ENCODE measurements at places on chromosomes 11 and 22.

DNA sequence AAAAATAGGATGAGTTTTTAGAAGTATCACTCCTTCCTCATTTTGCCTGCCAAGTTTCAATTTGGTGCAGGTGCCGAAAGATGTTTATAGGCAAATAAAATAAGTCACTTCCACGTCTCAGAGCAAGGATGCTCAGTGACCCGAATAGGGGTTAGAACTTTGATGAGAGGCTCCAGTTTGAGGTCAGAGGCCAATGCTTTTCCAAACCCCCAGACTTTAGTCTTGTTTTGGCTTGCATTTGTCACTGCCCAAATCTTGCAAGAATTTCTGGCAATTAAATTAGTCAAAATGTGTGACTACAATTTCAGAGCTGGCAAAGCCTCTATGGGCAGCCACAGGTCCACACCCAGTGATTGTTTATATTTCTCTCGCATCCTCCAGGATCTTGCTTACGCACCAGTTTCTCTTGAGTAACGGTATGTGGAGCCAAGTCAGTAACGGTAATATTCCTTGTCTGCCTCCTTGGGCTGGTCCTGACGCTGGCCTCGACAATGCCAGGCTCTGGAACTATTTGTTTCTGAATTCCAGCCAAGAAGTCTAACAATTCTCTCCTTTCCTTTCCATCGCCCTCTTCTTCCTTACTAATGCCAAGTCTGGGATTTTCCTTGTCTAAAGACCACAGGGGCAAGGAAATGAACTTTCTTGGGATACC is 9.9 kb upstream of the NUP160 start:
- peak; percentile 76 for DNase-seq

- DNase-seq, result no peak
Observed at GRCh38 chr11:62863687-62864335, 16.9 kb upstream of the SLC3A2 start.

- no peak for DNase-seq
Observed at GRCh38 chr11:92272651-92273050, 48.0 kb downstream of the FAT3 start.

DNA sequence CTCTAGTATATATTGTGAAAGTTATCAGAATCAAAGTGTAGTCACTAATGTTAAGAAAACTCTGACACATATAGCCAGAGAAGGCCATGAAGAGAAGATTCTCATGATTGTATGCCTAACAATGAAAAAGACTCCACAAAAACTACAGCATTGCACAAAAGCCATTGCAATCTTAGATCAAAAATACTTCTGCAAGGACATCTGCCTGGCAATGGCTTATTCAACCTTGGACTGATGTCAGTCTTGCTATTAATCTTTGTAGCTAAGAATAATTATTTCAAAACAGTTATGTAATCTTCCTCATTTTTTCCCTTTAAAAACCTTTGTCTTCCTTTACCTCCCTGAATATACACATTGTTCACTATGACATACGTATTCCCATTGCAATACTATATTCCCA is 55.3 kb upstream of the SLC36A4 start:
- DNase-seq, result no peak

DNA sequence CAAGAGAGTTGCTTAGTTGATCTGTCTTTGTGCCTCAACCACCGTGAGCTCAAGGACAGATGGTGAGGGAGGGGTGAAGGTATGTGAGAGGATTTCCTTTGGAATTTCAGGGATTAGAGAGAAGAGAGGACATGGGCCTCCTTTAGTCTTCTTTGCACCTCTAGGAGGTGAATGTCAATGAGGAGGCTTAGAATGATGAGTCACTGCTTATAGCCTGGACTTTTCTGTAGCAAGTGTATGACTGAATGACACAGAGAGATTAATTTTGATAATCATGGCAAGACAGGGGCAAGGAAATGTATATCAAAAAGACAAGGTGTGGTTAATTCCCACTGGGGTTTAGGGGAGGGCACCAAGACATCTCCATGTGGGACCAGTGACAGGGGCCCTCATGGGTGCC is 947.3 kb upstream of the TENM4 start:
- no peak for DNase-seq

- DNase-seq, result peak; percentile 62
Observed at GRCh38 chr11:12723421-12724300, 49.4 kb downstream of the TEAD1 start.
